ENCODE measurements at places on chromosomes 3 and 15.

DNA sequence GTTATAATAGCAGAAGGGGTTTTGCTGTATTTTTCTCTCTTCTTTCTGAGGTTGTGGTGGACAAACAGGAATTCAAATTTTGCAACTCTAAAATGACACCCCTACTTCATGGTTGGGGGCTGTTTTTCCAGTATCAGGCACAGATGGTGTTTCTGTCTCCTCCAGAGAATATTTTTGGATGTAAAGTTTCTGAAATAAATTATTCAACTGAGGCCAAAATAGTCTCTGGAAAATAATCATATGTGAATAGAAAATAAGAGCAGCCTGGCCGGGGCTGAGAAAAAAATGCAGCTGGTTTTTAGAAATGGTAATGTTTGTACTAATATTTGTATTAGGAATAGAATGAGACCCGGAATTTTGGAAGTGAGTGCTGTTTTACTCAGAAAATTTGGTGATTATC is 121.3 kb upstream of the ADAMTS9 start:
- DNase-seq: no peak

DNA sequence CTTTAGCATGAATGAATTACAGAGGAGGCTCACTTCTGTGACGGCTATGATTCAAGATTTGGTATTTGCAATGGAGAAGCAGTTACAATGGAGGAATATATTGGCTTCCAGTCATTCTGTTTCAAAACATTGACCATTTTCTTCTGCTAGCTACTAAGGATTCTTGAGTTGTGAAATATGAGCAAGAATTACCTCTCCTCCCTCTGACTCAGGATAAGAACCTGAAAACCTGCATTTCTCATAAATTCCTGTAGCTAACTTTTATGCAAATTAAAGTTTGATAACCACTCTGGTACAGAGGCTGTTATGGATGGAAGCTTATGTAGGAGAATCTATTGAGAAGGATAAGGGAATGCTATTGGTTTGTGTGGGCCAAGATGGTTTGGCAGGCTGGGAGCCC is 84.1 kb upstream of the MYRIP start:
- DNase-seq: no peak

DNA sequence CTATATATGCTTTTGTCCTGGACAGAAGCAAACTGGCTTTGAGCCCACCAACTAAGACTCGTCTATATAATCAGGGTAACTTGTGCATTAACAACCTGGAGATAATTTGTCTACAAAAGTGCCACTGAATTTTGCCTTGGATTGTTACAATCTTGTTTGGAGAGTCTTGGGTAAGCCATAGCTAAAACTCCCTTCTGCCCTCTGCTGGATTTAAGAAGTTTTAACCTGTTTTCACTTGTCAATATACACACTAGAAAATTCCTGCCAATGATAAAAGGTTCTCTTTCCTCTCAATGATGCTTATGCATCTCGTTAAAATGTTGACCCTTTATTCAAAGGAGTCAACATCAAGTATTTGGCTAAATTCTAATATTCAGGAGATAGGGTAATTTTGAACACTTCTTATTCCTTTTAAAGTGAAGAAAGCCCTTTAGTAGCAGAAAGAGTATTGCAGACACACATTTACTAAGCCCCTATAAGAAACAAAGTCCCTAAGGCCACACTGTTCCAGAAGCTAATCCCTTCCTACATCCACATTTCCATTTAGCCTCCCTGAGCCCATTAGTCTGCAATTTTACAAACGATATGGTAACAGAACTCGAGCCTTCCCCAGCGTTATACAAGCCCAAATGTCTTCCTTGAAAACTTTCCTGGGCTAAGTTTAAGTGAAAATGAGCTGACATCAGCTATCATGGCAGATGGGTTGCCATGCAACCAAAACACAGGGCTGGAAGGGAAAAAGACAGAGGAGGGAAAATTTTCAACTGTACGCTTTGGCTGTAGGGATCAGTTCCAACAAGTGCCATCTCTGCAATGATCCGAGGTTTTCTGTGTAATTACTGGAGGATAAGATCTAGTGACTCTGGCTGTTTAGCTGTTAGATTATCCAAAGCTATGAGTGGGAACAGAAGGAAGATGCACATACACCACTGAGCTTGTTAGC is 75.9 kb upstream of the FGF12 start:
- DNase-seq: no peak

DNA sequence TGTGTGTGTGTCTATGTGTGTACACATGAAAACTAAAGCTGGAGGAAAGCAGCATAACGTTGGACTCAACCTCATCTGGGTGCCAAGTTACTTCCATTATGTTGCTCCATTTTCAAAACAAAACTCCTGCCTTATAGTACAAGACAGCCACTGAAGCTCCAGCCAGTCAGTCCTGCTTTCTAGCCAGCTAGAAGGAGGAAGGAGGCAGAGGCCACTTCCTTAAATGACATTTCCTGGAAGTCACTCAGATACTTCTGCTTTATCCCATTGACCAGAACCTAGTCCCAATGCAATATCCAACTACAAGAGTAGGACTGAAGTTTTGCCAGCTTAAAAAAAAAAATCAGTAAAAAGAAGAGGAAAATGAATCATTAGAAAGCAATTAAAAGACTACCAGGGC is 31.7 kb downstream of the CADPS start:
- no peak for DNase-seq

DNA sequence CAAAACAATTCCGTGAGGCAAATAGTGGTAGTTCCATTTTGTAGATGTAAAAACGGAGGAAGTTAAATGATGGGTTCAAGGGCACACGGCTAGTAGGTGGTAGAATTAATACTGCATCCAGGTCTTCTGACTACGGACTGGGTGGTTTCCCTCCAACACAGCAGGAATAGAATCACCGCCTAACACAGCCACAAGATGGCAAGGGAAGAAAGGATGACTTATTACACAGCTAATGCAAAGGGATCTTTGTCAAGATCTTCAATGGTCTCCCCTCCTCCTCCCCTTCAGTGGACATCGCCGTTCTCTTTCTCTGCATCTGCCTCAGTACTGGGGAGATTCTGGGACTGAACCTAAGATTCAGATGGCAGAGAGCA is 524 bp upstream of the TOPBP1 start:
- no peak for DNase-seq

DNA sequence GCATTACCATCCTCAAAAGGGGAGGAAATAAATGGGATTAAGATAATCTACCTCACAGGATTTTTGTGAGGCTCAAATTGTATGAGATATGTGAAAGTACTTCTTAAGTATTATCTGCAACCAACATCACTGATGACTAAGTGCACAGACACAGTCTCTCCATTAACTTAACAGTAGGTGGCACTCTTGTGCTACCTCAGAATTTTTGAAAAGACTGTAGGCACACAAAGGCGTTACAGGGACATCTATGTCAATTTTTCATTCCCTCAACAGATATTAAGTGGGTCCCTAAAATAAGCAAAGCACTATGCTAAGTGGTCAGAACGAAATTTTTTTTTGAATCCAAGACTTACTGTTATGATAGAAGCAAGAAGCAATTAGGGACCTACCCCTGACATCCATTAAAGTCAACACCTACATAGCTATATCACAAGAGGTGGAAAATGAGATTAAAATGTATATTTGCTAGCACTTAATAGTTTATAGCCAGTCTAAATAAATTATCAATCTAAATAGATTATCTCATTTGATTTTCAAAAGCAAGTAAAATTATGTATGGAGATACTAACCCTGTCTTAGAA is 52.9 kb downstream of the RYK start:
- DNase-seq: no peak

- no peak for DNase-seq
Observed at GRCh38 chr3:132723024-132723950, 1.1 kb upstream of the NPHP3 start.

GRCh38 chr3:24936574-24936973 is 441.9 kb upstream of the THRB start:
- no peak for DNase-seq

GRCh38 chr3:56251343-56251945 is 216.8 kb downstream of the ERC2 start:
- DNase-seq: no peak

- no peak for DNase-seq
Observed at GRCh38 chr3:106428565-106428994, 559.8 kb upstream of the CBLB start.

DNA sequence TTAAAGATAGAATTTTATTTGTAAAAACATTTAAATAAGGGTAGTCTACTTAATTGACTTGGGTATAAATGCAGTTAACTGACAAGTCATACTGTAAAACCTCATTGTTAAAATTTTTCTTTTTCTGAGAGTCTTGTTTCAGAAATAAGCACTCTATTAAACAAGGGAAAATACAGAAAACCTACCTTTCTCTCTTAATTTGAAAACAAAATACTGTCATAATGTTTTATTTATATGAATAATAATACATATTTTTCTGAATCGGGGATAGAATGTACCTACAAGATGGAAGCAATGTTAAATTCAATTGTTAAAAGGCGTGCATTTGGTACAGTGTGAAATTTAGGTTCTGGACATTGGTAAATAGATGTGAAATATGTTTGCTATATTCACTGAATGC is 17.8 kb downstream of the ZIC1 start:
- no peak for DNase-seq

- no peak for DNase-seq
Observed at GRCh38 chr3:101725890-101726275, 1.5 kb downstream of the CEP97 start.

- DNase-seq: no peak
Observed at GRCh38 chr15:74141591-74141990, 11.2 kb downstream of the ISLR2 start.

GRCh38 chr15:66389098-66389858 is 2.6 kb downstream of the MAP2K1 start:
- DNase-seq: no peak

GRCh38 chr3:8557298-8557697 is 55.7 kb downstream of the LMCD1 start:
- DNase-seq: no peak

DNA sequence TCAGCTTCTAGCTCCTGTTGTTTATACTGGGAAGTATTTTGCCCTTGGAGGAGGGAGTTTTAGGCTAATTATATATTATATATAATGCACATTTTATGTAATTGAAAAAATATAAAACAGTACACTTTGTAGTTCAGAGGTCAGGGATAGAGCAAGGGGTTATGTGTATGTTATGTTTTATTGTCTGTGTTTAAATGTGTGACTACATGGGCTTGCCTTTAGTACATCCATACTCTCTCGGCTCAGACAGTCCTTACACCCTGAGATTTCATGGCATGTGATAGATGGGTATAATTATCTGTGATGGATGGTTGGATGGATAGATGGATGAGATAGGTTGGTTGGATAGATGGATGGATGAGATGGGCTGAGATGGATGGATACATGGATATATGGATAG is 17.4 kb upstream of the ST3GAL6 start:
- DNase-seq: no peak

DNA sequence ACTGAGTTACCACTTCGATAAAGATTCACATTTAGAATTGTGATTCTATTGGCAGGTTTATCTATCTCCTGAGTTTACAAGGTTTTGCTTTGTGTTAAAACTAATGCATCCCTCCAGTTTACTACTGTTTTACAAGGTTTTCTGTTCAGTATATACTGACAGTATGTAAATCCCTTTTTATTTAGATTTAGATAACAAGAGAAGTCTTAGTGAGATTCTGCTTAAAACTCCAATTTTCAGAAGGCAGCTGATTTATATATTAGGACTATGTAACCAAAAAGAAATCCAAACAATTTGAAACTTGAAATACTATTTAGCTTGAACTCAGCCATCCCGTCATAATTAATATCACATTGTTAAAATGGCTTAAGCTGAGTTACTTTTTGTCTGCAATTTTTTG is 619.2 kb downstream of the NAALADL2 start:
- no peak for DNase-seq

GRCh38 chr15:75662823-75663519 is 15.3 kb downstream of the SNX33 start:
- no peak for DNase-seq

GRCh38 chr3:134527037-134527436 is 41.2 kb downstream of the CEP63 start:
- DNase-seq: no peak

GRCh38 chr3:185896636-185897035 is 41.2 kb downstream of the TRA2B start:
- no peak for DNase-seq

DNA sequence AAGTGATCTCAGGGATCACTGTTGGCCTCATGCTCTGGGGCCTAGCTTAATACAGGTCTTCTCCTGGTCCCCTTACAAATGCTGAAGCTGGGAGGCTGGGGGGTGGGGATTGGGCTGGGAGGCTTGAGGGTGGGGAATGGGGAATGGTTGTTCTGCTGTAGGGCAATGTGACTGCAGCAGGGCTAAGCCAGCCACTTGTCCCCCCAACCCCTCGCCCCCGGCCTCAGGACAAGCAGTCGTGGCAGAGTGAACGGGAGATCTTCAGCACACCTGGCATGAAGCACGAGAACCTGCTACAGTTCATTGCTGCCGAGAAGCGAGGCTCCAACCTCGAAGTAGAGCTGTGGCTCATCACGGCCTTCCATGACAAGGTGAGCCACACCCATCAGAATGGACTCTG is 17.2 kb upstream of the EXOG start:
- no peak for DNase-seq

GRCh38 chr3:167209011-167209410 is 171.1 kb downstream of the ZBBX start:
- DNase-seq: no peak

GRCh38 chr15:69841113-69841828 is 256.4 kb downstream of the TLE3 start:
- no peak for DNase-seq

- DNase-seq: no peak
Observed at GRCh38 chr3:67657192-67657591, 2.8 kb upstream of the SUCLG2 start.

- no peak for DNase-seq
Observed at GRCh38 chr3:139537361-139537760, 2.2 kb downstream of the RBP1 start.

DNA sequence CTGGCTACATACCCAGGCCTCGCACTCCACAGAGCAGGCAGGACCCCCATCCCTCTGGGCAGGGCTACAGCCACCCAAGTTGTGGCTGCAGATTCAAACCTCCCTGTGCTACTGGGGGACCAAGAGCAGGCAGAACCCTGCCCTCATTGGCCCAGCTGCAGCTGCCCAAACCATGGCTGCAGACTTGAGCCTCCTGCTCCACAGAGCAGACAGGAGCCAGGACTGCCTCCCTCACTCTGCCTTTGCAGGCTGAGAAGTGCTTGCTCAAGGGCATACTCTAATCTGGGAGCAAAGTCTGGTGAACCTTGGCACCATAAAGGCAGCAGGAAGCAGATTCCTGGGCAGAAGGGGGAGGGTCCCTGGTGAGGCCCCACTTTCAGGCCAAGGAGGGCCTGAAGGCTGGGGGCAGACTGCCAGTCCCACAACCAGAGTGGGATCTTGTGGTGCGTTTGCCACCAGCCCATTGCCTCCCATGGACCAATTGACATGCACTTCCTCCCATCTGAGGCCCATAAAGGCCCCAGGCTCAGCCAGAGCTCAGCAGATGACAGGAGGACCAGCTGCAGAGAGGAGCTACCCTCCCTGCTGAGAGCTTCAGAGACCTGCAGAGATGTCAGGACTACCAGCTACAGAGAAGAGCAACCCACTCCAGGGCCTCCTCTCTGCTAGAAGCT is 64.2 kb upstream of the EPHA6 start:
- DNase-seq: no peak

All from activated CD4-positive, CD25-positive, alpha-beta regulatory T cell (primary cell).